ENCODE measurements at places on chromosomes 11 and 22.
A peak's percentile ranks its signal among the peaks of the same experiment; 100 is the strongest.

DNA sequence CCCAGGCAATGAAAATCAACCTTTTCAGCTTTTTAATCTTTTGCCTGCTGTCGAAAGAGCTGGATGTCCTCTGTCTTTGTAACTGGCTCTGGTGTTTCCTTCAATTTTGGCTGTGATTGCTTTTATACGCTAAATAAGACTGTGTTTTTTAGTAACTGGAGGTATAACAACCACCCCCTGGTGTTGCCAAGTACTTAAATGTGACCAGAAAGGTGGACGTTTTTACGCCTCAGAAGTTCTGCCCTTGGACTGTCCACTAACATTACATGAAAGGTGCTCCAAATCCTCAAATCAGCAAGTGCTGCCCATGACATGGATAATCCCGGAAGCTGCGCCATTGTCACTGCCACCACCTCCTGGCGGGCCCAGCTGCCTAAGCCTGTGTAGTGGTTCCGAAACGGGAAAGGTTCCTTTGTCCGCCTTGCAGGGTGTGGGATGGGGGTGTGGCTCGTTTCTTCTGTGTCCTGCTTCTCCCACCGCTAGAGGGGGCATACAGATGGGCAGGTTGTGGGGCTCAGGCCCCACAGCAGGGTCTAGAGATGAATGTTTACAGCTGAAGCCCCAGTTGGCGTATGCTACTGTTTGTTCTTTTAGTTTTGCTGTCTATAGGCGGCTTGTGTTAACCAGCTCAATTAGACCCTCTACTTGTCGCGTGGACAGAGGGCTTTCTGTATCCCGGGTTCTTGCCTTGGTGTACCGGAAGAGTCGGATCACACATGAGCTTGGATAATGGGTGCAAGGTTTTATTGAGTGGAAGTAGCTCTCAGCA is 82.2 kb upstream of the SEPTIN5 start:
- no peak for DNase-seq

DNA sequence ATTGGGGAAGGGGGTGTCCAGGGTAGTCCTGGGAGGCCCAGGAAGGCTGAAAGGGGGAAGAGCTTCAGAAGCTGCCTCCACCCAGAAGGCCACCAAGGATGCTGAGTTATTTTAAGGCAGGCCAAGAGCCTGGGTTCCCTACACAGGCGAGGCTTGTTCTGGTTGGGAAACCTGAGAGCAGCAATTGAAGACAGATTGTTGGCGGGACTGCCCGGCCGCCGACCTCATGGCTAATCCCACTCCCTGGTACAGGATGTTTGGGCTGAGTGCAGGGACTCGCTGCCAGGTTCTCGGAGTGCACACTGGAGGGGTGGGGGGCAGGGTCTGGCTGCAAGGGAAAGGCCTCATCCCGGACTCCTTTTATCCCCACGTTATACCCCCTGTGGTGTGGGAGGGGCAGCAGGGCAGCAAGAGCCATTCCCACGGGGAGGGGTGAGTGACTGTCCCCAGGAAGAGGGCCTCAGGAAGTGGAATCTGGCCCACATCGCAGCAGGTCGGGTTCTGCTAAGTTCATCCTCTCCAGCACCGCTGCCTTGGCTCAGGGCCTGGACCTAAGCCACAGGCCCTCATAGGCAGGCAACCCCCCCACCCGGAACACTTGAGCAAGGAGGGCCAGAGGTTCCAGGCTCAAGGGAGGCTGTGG is 43.6 kb upstream of the PRR5 start:
- DNase-seq = no peak

DNA sequence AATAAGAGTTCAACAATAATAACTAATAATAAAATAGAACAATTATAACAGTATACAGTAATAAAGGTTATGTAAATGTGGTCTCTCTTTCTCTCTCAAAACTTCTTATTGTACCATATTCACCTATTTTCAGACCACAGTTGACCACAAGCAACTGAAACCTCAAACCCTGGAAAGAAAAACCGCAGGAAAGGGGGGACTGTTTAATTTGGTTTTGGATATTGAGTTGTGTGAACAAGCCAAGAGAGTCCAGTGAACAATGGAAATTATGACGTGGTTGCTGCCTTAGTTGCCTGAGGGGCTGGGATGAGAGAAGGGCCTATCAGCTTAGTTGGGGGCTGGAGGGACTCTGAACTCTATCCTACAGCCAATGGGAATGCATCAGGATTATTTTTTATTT is 178.7 kb upstream of the POU2AF2 start:
- DNase-seq = no peak

- no peak for DNase-seq
Observed at GRCh38 chr11:8229299-8230177, 34.1 kb downstream of the LMO1 start.

GRCh38 chr11:128261011-128261421 is 326.3 kb downstream of the ETS1 start:
- no peak for DNase-seq

DNA sequence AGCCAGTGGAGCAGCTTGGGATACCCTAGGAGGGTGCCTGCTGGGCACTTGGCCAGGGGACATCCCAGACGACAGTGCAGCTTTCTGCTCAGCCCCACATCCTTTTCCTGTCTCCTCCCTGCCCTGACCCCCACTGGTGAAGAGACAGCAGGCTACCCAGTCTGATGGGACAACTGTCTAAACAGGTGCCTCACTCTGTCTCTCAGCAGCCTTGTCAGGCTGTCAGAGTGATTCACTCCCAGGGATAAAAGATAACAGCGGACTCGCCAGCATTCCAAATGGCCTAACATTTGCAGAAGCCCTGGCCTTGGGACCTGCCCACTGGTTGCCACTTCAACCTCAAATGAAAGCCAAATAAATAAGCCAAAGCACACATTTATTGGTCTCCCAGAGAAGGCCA is 318.6 kb upstream of the PLET1 start:
- DNase-seq = no peak

GRCh38 chr11:112160091-112160848 is 3.6 kb downstream of the IL18 start:
- no peak for DNase-seq

GRCh38 chr22:38504731-38505540 is 1.2 kb downstream of the DDX17 start:
- DNase-seq = no peak

- DNase-seq = no peak
Observed at GRCh38 chr11:67261946-67262681, 4.2 kb upstream of the GRK2 start.

- DNase-seq = no peak
Observed at GRCh38 chr22:49323751-49324415, 503.8 kb downstream of the BRD1 start.

- no peak for DNase-seq
Observed at GRCh38 chr11:10669258-10670033, 24.1 kb downstream of the IRAG1 start.

DNA sequence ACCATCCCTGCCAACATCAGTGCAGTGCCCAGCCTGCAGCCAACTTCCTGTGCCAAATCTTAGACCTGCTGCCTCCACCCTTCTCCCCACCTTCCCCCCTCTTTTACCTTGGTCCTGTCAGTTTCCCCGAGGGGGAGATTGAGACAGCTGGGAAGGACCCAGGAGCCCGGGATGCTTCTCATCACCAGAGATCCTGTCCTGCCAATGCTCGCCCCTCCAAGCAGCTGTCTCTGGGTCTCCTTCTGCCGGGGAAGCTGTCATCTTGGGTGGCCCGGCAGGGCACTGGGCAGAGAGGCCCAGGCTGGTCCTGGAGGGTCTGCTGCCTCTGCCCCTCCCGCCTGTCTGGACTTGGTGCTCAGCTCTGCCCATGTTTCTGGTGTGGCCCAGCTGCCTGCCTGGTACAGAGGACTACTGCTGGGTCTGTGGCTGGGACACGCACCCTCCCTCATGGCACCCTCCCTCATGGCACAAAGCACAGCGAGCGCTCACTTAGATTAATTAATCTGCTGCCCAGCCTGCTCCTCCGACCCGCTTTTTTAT is 60.4 kb upstream of the THY1 start:
- DNase-seq = no peak

DNA sequence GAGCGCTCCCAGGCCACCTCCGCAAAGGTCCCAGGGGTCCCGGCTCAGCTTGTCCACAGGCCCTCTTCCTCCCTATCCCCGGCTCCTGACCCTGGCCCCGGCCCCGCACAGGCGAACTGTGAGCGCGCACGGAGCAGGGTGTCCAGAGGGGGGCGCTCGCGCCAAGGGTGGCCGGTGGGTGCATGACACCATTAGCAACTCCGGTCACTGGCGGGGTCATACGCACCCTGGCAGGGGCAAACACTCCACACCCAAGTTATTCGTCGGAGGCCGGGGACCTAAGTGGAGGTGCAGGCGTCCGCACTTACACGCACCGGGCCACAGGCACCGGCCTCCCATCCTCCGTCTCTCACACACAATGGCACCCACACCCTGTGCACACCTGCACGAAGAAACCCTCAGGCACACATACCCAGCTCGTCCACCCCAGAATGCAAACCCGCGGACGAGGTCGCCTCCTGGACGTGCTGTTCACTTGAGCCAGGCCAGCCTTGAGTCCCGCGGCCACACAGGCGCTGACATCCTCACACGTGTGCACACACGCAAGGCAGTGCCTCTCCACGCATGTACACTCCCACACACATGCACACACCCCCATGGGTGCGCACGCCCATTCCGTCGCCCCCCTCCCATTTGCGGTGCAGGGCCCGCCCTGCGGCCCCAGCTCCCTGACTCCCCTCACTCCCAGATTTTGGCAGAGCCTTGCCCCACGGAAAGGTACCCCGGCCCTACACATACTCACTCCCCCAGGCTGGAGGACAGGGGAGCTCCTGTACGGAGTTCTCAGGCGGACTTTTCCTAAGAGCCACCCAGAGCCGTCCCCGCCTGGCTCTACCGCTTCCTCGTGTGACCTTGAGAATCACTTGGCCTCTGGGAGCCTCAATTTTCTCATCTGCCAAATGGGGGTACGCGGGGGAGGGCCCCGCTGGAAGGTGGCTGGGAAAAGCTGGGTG is at the start of gene RASGRP2:
Gene RASGRP2 (minus strand): TSS at position 552 of the 953 bp plus-strand sequence. CDS start 1,276 bp downstream, outside the sequence.
- peak; percentile 90 for DNase-seq

DNA sequence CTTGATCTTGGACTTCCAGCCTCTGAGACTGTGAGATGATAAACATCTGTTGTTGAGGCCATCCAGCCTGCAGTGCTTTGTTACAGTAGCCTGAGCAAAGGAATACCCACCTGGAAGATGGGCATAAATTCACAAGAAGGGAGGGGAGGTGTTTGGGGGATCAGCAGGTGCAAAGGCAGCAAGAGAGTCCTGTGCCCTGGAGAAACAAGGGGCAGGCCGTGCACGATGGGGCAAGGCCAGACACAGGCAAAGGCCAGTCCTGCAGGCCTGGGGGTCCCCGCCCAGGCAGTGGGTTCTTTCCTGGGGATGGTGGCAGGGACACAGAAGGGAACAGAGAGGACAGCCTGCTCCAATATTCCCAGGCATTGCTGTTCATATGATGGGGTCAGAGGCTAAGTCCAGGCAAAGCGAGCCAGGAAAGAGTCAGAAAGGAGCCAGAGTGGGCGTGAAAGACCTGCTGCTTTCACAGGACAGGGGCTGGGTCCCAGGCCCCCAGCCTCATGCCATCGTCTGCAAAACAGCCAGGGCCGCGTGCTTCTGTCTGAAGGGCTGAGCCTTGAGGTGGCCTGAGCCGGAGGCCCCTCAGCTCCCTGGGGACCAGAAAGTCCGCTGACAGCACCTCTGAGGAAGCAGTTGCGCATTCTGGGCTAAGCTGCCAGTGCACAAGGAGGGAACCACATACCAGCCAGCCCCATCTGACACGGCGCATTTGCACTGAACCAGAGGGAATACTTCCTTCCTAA is 48.8 kb downstream of the MYEOV start:
- no peak for DNase-seq

Data from stimulated activated naive CD4-positive, alpha-beta T cell (primary cell).